ENCODE measurements at places on chromosomes 12 and 14.

DNA sequence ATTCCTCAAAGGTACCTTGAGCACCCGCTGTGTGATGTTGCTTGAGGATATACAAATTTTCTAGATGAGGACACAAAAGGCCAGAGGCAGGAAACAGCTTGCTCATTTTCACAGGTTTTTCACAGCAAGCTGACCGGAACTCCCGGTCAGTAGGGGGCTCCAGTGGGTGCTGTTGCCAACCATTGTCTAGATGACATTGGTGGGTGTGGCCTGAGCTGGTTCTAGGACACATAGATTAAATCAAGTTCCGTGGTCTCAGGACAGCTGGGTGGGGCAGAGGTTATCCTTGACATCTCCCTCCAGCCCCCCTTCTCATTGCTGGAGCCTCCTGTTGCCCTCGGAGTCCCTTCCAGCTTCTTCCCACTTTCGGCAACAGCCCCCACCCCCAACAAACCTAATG lies 153.6 kb upstream of the FKBP4 start:
- no peak for DNase-seq

DNA sequence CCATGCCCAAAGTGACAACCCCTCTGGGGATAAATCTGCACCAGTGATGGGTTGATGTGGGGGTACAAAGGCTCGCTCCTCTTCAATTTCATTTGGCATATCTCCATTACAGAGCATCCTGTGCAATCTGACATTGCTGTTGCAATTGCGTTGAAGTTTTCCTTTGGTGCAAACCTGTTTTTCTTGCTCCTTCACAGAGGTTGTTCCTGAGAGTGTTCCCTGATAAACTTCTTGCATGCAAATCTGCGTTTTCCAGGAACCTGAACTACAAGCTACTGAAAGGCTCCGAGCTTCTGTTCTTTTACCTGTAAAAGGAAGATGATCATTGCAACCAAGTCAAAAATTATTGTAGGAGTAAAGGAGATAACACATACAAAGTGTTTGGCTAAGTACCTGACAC lies 26.1 kb downstream of the SERPINA11 start:
- DNase-seq, result peak; percentile 55

DNA sequence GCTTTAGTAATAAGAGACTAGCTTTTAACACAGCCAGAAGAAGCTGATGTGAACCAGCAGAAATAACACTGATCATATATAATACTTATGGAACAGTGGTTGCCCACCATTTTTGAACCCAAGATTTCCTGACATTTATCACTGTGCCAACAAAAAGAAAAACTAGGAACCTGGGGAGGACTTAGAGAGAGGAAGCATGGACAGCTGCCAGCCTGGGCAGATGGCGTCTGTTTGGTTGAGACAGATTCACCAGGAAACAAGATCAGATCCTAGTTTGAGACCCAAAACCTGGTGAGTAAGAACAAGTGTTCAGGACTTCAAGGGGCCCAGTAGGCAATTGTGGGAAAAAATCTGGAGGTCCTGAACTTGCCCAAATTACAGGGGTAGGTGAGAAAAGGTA lies 95.3 kb downstream of the BICD1 start:
- DNase-seq, result no peak

DNA sequence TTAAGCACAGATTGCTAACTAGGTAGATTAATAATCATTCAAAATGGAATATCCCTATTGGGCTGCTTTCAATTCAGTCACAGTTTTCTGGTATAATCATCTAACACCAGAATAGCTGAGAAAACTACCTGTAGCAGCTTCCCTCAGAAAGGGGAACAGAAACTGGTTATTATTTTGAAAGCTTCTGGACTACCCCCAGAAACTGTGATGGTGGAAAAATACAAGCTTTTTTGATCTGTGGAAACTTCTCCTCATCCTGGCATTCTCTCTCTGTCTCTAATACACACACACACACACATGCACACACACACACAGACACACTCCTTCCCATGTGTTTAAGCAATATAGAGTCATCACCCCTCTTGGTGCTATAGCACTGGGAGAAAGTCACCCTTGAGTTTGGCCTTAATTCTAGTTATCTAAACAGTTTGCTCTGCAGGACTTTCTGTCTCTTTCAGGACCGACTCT lies 251.5 kb upstream of the LMO3 start:
- no peak for DNase-seq

DNA sequence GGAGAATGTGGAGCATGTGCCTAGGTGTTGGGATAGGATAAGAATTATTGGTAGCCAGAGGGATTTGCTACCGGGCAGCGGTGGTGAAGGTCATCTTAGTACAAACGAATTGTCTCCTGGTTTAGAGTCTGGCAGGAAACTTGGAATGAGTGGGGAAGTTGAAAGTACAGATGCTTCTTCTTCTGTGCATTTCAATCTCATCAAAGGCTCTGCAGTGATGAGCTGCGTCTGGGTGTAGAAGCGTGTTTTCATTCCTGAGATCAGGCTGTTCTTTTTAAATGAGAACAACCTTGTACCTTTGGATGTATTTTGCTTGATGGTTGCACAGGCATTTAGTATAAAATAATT lies 2.1 kb downstream of the WNK1 start:
- DNase-seq, result no peak

DNA sequence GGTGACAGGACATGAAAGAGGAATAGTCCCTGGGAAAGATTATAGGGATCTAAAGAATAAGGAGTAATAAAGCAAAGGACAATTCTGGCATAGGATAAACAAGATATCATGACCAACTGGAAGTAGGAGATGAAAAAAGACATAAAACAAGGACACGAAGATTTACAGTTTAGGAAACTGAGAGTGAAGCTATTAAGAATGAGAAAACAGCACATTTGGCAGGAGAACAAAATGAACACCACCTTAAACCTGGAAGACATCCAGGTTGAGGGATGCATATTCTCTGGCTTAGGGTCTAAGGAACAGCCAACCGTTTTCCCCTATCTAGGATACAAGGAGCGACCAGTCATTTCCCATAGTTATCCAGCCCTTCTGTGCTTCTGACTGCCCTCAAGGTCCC lies 1.9 kb downstream of the TRIP11 start:
- DNase-seq, result no peak

DNA sequence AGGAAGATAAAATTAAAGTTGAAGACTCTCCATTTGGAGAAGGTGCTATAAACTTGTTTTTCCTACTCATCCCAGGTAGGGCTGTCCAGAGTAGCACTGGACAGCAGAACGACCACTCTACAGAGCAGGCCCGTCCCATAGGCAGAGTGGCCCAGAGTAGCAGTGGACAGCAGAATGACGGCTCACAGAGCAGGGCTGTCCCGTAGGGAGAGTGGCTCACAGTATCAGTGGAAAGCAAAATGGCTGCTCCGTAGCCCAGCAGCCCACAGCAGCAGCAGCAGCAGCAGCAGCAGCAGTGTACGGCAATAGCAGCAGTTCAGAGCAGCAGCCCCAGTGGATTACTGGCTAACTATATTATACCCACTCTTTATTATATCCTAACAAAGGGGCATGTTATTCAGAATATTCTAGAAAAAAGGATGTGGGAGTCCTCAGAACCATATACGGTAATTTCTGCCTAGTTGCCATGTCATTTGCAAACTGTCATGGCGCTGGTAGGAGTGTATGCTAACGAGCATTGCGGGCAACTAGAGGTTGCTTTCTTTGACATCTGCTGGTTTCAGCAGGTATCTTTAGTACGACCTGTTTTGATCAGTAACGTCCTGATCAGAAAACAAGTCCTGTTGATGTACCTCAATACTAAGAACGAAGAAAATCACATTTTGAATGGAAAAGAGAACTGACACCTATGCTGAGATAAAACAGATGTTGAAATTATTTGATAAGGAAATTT lies 567.3 kb downstream of the SLC16A7 start:
- DNase-seq, result no peak

DNA sequence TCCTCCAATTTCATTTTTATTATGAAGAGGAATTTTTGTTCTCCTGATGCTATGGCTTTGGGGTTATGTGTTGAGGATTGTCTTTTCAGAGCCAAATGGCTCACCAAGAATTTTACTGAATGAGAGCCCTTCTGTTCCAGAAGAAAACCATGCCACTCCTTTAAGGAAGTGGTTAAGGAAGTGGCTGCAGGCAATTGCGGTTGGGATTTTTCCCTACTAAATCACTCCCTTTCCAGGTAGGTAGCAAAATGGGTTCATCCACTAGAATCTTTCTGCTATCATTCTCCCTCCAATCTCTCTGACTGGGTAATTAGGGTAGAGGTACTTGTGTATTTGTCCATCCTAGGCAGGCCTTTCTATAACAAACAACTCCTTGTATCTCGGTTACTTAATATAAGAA lies 163.1 kb downstream of the TTC8 start:
- DNase-seq, result no peak

- no peak for DNase-seq
Observed at GRCh38 chr14:80269353-80269925, 58.1 kb upstream of the DIO2 start.

GRCh38 chr12:96520767-96521166 lies 31.4 kb downstream of the CFAP54 start:
- DNase-seq, result no peak

DNA sequence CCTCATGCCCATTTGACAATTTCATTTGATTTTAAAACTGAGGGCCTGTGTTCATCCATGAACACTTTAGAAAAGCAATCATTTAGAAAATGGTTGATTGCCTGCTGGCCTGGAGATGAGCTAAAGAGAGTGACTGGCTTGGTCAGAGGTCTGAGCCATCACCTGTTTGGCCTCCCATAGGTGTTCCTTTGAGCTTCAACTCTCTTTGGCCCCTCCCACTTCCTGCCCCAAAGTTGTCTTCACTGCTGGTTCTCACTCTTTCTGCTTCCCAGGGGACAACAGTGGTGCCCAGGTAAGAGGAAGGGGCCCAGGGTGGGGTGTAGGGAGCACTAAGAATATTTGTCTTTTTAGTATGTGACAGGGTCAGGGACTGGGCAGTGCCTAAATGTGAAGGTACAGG lies 4.9 kb upstream of the TCP11L2 start:
- DNase-seq, result no peak

DNA sequence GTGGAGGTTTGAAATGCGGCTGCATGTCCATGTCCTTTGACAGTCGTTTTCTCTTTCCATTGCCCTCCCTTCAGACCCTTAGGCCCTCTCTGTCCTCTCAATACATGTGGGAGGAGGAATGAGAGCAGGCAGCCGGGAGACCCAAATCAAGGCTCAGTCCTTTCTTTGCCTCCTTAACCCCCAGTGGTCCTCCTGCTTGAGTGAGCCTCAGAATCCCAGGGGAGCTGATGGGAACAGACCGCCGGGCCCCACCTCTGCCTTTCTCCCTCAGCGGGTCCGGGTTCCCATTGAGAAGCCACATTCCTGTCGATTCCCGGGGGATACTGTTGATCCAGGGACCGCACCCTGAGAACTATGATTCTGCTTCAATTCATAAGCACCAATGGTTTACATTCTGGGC lies 77.9 kb upstream of the RFLNA start:
- no peak for DNase-seq

- DNase-seq, result no peak
Observed at GRCh38 chr14:79608446-79608845, 602.9 kb downstream of the DIO2 start.

- no peak for DNase-seq
Observed at GRCh38 chr14:45332360-45332988, 79.5 kb upstream of the MIS18BP1 start.

DNA sequence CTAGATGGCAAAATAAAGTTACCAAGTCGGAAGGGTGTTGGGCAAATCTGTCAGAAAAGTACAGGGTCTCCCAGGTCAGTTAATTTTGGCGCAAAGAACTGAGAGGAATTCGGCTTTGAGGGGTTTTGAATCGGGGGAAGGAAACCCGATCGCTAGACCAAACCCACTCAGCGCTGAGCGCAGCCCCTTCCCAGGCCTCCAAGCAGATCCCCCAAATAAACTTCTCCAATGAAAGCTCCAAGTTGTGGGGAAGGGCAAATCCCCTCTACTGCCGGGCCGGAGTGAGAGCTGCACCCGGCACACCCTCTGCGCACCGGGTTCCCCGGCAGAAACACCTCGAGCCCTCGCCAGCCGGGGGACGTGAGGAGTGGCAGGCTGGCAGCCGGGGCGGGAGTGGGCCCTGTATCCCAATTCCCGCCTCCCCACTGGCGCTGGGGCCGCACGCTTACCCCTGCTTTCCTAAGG lies 441 bp downstream of the E2F7 start:
- no peak for DNase-seq

GRCh38 chr12:40999210-40999609 lies 188.9 kb upstream of the PDZRN4 start:
- DNase-seq, result no peak

- no peak for DNase-seq
Observed at GRCh38 chr12:112381406-112381882, 787 bp downstream of the HECTD4 start.

GRCh38 chr14:54493293-54493692 lies 4.5 kb upstream of the GMFB start:
- DNase-seq, result no peak

DNA sequence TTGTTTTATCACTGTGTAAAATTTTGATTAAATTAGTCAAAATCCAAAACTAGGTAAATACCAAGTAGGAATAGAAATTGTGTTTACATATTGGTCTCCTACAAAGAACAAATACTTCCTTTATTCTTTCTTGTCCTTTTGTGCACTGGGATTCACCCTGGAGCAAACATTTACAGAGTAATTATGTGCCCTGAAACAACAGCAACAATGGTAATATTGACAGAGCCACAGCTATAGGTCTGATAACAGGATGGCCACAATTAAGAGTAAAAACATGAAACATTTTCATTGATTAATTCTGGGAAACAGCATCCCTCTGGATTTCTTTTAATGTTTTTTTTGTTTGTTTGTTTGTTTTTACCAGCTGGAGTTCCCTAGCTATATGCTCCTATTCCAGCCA lies 61.2 kb downstream of the SLC38A6 start:
- no peak for DNase-seq

DNA sequence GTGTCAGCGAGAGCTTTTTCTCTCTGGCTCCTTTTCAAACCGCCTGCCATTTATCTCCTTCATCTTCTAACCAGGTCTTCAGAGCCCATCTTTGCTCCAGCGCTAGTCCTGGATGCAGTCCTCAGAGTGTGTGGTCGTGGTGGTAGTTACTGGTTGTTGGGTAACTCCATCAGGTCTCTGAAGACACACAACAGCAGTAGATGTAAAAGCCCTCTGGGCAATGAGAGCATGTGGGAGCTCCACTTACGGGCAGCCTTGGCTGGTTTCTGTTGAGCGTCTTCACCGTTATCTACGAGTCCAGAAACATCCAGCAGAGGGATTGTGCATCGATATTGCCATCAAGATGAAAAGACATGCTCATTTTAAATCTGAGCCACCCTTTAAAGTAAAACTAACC lies 61.2 kb downstream of the FBXL14 start:
- no peak for DNase-seq

DNA sequence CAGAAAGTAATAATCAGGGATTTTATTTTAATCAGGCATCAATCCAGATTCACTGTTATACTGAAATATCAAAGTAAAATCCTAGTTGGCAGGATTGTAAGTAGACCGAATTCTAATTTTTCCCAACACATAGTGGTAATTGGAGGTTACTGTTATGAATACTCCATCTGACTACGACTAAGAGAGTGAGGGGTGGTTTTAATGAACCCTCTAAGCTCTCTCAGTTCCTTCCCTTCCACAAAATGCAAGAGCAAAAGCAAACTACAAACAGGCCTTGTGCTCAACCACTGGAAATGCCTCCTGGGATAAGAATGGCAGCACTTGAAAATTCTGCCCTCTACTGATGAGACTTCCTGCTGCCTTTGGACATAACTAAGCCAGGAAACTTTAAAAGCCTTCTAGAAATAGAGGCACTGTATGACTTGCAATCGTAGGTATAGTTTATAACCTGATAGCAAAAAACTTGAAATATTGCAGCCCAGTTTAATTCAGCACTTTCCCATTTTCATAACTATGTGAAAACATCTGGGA lies 184.8 kb downstream of the SLC16A7 start:
- no peak for DNase-seq

- DNase-seq, result no peak
Observed at GRCh38 chr12:89418228-89418910, 66.1 kb upstream of the DUSP6 start.

All from vagina (tissue), 2 donors.